ENCODE measurements at places on chromosomes 5 and 9.

GRCh38 chr5:14362491-14362890 is 219.1 kb upstream of the OTULINL start:
- no peak for DNase-seq

DNA sequence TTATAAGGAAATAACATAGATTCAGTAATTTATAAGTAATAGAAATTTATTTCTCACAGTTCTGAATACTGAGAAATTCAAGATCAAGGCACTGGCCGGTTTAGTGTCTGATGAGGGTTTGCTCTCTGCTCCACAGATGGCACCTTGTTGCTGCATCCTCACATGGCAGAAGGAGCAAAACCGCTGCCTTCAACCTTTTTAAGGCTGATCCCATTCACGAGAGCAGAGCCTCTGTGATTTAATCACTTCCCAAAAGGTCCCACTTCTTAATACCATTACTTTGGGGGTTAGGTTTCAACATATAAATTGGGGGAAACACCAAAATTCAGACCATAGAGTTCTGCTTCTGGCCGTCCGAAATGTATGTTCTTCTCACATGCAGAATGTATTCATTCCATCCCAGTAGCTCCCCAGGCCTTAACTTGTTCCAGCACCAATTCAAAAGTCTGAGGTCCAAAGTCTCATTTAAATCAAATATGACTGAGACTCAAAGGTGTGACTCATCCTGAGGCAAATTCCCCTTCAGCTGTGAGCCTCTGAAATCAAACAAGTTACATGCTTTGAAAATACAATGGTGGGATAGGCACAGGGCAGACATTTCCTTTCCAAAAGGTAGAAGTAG is 30.6 kb downstream of the BAAT start:
- no peak for DNase-seq

DNA sequence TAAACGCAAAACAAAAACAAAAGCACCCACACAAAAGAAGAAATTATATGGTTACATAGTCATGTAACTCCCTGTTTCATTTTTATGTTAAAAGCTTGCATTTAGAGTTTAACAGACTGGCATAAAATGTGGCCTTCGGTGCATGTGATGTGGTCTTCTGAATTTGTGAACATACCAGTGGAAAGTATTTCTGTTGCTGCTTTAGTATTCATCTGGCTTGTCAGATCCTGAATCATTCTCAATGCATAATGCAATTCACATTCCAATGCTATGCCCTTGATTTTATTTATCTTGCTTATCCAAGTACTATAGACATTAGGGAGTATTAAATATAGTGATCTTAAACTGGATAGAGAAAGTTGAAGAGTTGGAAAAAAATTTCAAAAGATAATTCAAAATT is 740.2 kb upstream of the ZNF608 start:
- DNase-seq, result no peak

DNA sequence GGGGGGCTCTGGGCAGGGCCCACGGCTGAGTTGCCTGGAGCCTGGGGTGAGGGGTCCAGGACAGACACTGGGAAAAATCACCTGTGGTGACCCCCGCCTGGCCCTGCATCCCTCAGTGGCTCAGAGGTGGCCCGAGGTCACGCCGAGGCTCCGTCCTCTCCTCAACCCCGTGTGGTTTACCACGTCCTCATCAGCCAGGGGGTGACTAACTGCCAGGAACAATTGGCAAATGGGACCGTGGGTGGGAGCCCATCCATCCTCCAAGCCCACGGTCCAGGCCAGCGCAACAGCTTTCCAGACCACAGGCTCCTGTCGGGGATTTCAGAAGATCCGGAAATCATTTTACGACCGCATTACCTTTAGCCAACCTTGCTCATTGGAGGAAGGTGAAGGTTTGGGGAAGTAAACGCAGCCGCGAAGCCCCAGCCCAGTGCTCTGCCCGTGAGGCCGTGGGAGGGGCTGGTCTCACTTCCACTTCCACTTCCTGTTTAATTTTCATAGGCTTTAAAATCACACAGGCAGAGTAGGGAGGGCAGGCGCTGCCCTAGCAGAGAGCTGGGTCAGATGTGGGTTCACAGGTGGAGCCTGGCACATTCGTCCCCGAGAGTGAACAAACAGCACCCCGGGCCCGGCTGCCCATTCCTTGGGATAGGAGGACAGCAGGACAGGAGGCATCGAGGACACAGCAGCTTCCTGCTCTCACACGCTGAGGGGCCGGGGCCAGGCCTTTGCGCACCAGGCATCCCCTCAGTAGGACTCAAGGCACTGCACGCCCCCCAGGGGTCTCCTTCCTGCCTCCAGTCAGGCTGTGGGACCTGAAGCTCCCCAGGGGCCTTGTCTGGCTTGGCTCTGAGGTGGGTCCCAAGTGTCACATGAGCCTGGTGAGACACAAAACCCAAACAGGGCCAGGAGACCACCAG is 19.8 kb upstream of the SLC9A3 start:
- no peak for DNase-seq

DNA sequence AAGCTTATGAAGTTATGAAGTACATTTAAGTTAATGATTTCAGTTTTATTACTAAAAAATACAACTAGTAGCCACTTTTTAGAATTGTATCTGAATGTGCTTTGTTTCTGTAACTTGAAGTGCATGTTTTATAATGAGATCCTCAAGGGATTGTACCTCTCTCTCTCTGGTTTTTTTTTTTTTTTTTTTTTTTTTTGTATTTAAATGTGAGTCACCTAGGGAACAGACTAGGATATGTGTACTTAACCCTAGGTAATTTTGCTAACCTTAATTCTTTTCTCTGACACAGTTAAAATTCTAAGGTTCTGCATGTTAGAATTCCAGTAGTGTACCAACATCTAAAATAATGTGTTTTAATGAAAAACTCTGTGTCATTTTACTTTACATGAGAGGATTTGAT is 59.5 kb downstream of the CDC42SE2 start:
- no peak for DNase-seq

- no peak for DNase-seq
These were observed 428.0 kb upstream of the TRPC7 start for GRCh38 chr5:136793300-136793699.

GRCh38 chr9:92395617-92396016 is 8.8 kb downstream of the OGN start:
- no peak for DNase-seq

DNA sequence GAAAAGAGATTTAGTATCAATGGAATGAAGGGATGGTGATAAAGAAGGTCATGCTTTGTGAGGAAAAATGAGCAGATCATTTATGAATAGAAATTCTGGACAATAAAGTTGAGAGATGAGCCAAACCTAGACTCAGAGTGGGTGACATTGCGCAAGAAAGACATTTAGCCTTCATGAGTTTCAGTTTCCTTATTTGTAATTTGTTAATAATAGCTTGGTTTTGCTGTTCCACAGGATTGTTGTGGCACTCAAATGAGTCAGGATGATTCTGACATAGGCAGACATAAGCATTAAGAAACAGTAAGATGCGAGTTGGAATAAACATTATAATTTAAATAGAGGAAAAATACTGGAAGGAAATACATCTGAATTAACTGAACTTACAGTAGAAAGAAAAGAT is 34.8 kb downstream of the ITGA2 start:
- DNase-seq, result peak; percentile 27

GRCh38 chr9:106052166-106052565 is 357.8 kb downstream of the TMEM38B start:
- no peak for DNase-seq

Measured in lower leg skin (tissue), 4 donors.